ENCODE measurements at places on chromosomes 6 and 20. TPM values are rescaled to one million over a fixed set of nuclear protein-coding genes. Genes with fewer than 3 reads are reported as not detected.

DNA sequence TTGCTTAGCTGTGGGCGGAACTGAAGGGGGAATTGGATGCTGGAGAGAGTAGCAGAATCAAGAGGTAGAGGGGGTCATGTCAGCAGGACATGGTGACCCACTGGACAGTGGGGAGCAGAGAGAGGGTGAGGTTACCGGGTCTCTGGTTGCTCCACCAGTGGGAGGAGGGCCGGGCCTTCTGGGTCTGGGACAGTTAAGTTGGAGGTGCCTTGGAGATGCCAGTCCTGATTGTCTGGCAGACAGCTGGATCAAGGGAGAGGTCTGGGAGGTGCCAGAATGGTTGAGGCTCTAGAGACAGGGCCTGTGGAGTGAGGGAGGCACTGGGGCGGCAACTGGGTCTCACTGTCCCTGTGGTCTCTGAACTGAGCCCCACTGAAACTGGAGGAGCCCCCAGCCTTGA, 24.6 kb downstream of the MANBAL start:
- H3K4me3 ChIP-seq = no peak overlapping the region
- H3K27me3 ChIP-seq = no peaks in the 10 kb centered on the region
- no peaks in the 10 kb centered on the region for H3K36me3 ChIP-seq
- peak overlapping the region; percentile 37 for H3K27ac ChIP-seq

- no peak overlapping the region for H3K27ac ChIP-seq
- no peaks in the 10 kb centered on the region for H3K27me3 ChIP-seq
- no peak overlapping the region for H3K4me3 ChIP-seq
- DNase-seq = no peak
- H3K36me3 ChIP-seq = no peaks in the 10 kb centered on the region
- no peaks in the 10 kb centered on the region for H3K4me1 ChIP-seq
Observed at GRCh38 chr6:155895641-155896040, 440.0 kb upstream of the NOX3 start.

DNA sequence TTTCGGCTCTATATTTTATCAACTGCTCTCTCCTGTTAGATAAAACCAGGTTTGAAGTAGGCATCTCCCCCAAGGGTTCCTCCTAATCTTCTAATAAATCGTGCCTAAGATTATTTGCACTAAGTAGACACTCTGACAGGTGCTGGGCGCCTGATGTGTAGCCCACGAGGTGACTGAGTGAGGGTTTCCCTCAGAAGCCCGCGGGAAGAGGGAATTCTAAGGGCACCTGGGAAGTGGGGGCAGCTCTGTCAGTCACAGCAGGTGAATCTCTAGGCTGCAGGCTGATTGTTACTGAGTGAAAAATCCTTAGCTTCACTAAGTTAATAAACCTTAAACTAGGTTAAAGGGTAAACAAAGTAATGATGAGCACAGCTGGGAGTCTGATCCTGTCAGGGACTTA, 68.2 kb downstream of the PXDC1 start:
- H3K4me3 ChIP-seq = no peak overlapping the region
- no peak overlapping the region for H3K27ac ChIP-seq
- no peaks in the 10 kb centered on the region for H3K36me3 ChIP-seq

Gene C6orf141
- not detected for total RNA-seq

Gene GUCA1A
- not detected for total RNA-seq

Measured in natural killer cell treated with Interleukin-12 subunit alpha and Interleukin-12 subunit beta and Interleukin-15 and Interleukin-18, amount 100 ng/mL, for 72 hours (primary cell).